Activated CD4-positive, alpha-beta T cell treated with anti-CD3 and anti-CD28 coated beads, Interleukin-2, amount 50 U/mL, for 24 hours (primary cell): ENCODE measurements at places on chromosomes 11 and 22.

- DNase-seq: no peak
Observed at GRCh38 chr11:83033371-83033770, 38.3 kb downstream of the RAB30 start.

GRCh38 chr11:6321961-6322362 lies 1.7 kb upstream of the CAVIN3 start:
- no peak for DNase-seq

- DNase-seq: no peak
Observed at GRCh38 chr11:69513196-69513595, 31.7 kb downstream of the LINC01488 start.

- no peak for DNase-seq
Observed at GRCh38 chr11:14242187-14242586, 116.8 kb downstream of the RRAS2 start.

- no peak for DNase-seq
Observed at GRCh38 chr11:128841461-128842072, 25.5 kb downstream of the KCNJ1 start.

- no peak for DNase-seq
Observed at GRCh38 chr11:47109051-47109726, 67.5 kb downstream of the ARFGAP2 start.

DNA sequence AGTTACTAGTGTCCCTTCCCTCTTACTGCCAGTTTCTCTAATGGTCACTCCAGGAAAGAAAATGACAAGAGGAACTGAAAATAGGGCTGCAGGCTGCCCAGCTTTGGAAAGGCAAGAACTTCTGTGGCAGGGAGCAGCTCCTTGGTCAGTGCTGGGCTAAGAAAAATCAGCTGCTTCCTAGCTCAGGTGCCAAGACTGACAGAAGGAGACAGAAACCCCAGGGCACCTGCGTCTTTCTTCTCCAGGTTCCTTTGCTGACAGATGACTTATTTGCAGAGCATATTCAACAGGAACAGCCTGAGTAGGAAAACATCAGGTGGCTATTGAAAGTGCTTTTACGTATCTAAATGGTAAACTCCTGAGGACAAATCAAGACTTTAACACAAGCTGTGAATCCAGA lies 25.4 kb downstream of the MAML2 start:
- no peak for DNase-seq

DNA sequence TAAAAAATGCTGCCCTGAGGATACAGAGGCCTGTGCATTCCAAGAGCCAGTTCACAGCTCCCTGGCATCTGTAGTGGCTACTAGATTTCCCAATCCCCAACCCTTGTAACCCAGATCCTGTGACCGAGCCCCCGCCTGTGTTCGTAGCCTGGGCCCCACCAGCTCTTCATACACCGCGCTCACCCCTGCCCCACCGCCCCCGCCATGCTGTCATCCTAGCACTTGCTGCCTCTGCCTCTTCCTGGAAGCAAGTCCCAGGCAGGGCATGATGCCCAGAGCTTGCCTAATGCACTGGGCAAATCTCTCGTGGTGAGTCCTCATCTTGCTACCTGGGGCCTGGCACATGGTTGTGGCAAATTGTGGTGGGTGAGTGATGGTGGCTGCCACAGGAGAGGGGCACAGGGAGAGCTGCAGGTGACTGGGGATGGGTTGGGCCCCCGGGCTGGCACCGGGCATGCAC lies 7.1 kb downstream of the MGAT3 start:
- DNase-seq: no peak

- no peak for DNase-seq
Observed at GRCh38 chr11:88250566-88251242, 75.5 kb upstream of the RAB38 start.

GRCh38 chr11:78708388-78708787 lies 133.7 kb upstream of the NARS2 start:
- DNase-seq: no peak

GRCh38 chr22:34808618-34809017 lies 257.3 kb upstream of the ISX start:
- DNase-seq: no peak

DNA sequence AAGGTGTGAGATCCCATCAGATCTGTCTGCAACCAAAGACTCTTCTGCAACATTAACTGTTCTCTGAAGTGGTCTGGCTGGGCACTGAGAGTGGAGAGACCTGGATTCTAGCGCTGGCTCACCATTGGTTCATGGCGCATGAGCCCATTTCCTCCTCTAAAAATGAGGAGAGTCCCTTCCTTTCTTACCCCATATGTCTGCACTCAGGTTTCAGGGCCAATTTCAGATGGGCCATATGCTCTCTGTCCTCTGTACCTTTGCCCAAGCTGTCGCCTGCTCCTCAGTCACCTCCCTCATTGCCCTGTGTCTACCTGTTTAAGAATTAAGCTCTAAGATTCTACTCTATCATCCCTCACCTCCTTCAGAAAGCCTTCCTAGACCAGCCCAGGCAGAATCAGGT lies 484.7 kb downstream of the INSC start:
- DNase-seq: no peak

GRCh38 chr22:36486619-36487384 lies 5.4 kb upstream of the TXN2 start:
- DNase-seq: peak; percentile 40

GRCh38 chr11:100686476-100687053 lies 523 bp upstream of the ARHGAP42 start:
- no peak for DNase-seq

- DNase-seq: no peak
Observed at GRCh38 chr11:86370922-86371594, 3.6 kb upstream of the CCDC81 start.

DNA sequence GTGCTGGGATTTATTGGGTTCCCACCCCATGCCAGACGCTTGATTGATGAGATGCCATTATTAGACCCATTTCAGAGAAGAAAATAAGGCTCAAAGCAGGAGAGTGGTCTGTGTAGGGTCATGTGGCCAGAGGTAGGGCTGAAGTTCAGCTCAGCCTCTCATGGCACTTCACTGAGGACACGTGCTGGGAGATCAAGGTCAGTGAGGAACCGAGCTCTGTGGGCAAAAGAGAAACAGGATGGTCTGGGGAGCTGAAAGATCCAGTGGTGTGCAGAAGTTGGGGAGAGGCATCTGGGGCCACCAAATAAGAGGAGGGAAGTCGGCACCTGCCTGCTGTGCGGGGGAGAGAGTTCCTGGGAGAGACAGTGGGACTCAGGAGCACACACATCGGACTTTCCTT lies 19.6 kb downstream of the RHOD start:
- no peak for DNase-seq

- no peak for DNase-seq
Observed at GRCh38 chr11:68337399-68337835, 25.0 kb downstream of the LRP5 start.

DNA sequence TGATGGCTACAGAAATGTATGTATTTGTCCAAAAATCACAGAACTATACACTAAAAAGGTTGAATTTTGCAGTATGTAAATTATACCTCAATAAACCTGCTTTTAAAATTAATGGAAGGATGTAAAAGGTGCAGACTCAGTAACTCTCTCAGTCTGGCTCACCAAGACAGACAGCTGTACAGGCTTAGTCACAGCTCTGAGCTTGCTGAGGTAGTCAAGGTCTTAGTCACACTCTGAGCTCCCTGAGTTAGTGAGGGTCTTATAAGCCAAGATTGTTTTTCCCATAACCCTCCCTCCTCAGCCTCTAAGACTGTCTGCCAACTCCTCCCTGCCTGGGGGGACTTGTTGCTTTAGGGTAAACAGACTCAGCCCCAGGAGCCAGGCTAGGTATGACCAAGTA lies 59.3 kb upstream of the IZUMO1R start:
- DNase-seq: no peak

GRCh38 chr11:2867722-2868505 lies 17.7 kb downstream of the CDKN1C start:
- no peak for DNase-seq

GRCh38 chr22:46126853-46127385 lies 23.4 kb upstream of the PPARA start:
- no peak for DNase-seq

- no peak for DNase-seq
Observed at GRCh38 chr11:31089117-31089516, 280.4 kb downstream of the DCDC1 start.

- DNase-seq: no peak
Observed at GRCh38 chr11:15197696-15198095, 83.0 kb downstream of the INSC start.

DNA sequence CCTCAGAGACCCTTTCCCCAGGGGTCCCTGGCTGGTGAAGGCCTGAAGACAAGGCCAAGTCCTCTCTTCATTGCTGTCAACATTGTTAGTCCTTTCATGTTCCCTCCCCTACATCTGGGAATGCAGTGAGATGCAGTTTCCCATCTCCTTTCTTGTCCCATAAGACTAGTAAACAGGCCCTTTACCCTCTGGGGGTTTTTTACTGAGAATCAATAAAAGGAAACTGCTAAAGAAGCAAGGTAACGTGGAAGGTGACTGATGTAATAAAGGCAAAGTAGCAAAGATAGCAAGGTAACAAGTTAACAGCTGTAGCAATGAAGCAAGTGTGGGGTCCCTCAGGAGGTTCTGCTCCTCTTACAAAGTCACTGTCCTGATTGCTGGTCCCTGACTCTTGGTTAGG lies 37.3 kb downstream of the TEAD1 start:
- DNase-seq: no peak

DNA sequence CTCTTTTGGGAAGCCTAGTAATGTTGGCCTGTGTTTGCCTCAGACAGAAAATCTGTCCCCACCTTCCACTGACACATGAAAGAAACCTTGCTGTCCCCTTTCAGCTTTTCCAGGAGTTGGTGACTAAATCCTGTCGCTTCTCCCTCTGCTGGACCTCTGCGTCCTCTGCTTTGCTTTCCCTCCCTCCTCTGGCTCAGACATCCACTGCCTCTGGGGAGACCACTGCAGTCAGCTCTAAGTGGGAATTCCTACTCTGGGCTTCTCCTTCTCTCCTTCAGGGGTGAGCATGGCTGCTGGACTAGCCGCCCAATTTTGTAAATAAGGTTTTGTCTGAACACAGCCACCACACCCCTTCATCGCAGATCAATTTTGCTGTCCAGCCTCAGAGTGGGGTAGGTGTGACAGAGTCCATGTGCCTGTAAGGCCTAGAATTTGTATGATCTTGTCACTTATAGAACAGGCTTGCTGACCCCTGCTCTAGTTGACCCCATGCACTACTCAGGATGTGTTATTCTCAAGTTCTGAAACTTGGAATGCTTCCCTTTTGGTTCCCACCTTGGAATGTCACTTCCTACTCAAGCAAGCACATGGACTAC lies 23.0 kb downstream of the LRRC74B start:
- no peak for DNase-seq

GRCh38 chr22:17268501-17269223 lies 49.4 kb upstream of the ADA2 start:
- DNase-seq: no peak

DNA sequence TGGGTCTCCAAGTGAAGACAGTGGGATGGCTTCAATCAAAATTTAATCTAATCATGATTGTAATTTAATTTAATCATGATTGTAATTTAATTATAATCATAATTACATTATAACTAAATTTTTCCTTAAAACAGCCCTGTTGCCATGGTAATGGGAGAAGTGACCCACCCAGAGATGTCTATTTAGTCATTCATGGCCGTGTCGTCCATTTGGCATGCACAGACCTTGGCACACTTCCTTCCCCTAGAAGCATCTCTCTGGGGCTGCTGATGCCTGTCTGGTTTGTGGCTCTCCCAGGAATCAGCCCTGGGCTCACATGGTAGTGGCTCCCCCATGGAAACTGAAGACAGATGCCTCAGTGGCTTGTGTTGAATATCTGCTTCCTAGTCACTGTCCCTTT lies 27.0 kb downstream of the P4HA3 start:
- DNase-seq: no peak

GRCh38 chr11:58940028-58940427 lies 740 bp downstream of the GLYATL1 start:
- DNase-seq: no peak

GRCh38 chr11:61174949-61175348 lies 13.7 kb upstream of the VPS37C start:
- DNase-seq: no peak

DNA sequence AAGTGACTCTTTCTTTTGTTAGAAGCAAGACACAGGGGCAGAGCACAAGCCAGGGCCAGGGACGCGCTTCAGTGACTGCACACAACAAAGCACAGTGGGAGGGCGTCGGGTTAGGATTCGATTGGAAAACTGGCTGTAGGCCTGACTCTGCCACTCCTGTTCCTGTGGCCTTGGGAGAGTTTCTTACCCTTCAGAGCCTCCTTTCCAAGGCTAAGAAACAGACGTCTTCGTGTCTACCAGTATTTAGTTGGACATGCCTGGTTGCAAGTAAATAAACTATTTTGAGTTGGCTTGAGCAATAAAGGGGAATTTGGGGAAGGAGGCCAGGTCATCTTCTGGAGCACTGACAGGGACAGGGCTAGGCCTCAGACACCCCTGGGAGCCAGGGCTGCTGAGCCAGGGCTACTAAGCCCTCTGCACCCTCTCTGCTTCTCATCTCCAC lies 549.1 kb downstream of the INSC start:
- no peak for DNase-seq

- no peak for DNase-seq
Observed at GRCh38 chr11:33790040-33790439, 15.7 kb upstream of the FBXO3 start.

GRCh38 chr11:35812828-35813227 lies 131.0 kb upstream of the LDLRAD3 start:
- DNase-seq: no peak

DNA sequence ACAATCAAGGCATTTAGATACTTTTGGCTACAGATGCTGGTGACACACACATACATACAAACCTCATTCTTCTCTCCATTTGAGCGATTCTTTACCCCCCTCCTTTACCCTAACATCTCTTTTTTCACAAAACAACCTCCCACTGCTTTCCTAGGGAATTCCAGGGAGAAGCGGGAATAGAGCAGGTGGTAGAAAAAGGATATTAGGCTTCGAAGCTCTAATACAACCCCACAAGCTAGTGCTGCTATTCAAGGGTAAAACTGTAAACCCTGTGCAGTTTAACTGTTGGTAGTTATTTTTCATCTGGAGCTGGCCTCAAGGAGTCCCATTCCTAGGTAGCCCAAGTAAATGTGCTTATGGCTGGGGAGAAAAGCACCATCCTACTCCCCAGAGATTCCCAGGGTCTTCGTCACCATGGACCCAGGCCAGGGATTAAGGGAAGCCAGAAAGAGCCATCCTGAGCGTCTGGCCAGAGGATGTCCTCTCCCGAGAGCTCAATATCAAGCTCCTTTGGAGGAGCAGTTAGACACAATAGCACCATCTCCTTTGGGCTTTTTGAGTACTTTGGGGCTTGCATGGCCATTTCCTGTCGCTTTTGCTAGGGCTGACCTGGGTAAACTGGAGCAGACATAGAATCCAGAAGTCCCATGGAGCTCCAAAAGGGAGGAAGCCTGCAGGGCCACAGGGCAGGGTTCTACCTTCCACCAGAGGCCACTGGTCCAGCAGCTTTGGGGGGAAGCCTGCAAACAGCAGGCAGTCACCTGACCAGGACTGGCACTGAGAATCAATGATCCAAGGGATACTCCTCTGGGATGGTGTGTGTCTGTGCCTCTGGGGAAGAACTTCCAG lies 3.1 kb downstream of the MAML2 start:
- DNase-seq: no peak
